ENCODE measurements at places on chromosomes 6 and 20.

DNA sequence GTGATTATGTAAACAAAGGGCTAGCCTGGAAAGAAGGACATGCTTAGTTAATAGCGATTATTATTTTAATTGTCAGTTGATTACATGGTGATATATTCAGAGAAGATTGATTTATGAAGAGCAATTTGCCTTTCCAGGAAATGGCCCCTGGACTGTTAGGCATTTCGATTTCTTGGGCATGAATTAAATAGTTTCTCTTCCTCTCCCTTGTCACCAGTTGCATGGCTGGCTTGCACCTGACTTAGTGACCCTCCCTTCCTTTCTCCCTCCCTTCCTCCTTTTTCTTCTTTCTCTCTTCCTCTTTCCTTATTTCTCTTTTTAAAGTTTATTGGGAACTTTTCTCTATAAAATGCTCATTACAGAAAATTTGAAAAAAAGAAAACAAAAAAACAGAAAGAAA, 235.4 kb downstream of the CDC5L start:
- DNase-seq = no peak

GRCh38 chr6:6790393-6790792, 201.9 kb downstream of the LY86 start:
- no peak for DNase-seq

GRCh38 chr20:34634392-34634791, 42.5 kb downstream of the PIGU start:
- DNase-seq = no peak

GRCh38 chr6:162251257-162251656, 476.3 kb downstream of the PRKN start:
- no peak for DNase-seq

DNA sequence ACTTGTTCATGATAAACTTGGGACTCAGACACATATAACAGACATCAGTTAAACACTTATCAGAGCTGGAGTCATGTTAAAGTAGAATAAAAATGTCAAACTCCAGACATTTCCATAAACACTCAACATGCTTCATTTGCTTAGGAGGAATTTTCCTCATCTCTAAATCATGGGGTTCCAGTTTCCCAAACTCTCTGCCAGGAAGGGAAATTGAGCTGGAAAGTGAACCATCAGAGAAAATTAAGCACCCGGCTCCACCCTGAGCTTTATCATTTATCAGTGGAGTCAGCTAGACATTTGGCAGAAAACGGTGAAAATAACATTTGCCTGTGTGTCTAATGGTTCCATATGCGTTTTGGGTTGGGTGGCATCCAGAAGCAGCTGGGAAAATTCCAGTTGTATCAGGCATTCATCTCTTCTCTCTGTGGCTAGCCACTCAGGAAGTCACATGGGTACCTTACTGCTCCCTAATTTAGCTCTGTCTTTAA, 25.3 kb upstream of the ZNFX1 start:
- DNase-seq = no peak

GRCh38 chr6:145060714-145061113, 674.6 kb downstream of the EPM2A start:
- no peak for DNase-seq

- no peak for DNase-seq
Measured at GRCh38 chr20:50434653-50435396, 75.4 kb upstream of the PTPN1 start.
